Foreskin melanocyte (primary cell): ENCODE measurements at places on chromosomes 6 and 20.

DNA sequence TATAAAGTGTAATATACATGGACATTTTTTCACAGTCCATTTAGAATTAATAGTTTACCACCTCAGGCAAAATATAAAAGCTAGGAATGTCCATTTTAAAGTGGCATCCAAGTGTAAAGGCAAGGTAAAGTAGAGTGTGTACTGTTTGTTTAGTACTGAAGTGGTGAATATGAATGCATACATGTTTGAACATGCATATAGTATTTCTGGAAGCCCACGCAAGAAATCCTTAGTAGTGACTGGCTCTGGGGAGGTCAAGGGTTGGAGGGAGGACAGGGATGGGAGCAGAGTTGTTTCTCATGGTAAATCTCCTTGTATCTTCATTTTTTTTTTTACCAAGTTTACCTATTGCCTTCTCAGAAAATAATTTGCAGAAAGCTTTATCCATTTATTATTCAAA, 129.2 kb downstream of the UNC5CL start:
- no peak for DNase-seq

DNA sequence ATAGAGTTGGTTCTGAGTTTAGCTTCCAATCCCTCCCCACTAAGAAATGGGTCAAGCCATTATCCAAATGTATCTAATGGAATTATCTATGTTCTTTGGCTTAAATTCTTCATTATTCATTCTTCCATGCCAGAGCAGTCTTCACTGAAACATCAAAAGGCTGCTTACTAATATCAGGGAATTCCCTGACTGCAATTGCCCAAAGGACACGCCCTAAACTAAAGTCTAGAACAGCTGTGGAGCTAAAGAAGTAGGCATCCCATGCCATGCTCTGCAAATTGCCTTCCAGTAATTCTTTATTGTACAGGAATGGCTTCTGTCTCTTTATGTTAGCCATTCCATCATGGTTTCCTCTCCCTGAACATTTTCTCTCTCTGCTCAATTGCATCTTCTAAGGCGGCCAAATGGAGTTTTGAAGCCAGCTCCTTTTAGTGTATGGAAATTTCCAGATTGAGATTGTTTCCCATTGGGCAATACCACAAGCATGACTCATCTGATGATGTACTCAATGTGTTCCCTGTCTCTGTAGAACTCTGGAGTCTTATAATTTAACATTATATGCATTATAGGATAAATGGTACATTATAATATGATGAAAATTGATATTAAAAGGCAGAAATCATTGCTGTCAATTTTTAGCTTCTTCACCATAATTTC, 28.8 kb upstream of the TSHZ2 start:
- DNase-seq = peak; percentile 59

- no peak for DNase-seq
These were observed 66.9 kb downstream of the FAXC start for GRCh38 chr6:99282479-99283062.

DNA sequence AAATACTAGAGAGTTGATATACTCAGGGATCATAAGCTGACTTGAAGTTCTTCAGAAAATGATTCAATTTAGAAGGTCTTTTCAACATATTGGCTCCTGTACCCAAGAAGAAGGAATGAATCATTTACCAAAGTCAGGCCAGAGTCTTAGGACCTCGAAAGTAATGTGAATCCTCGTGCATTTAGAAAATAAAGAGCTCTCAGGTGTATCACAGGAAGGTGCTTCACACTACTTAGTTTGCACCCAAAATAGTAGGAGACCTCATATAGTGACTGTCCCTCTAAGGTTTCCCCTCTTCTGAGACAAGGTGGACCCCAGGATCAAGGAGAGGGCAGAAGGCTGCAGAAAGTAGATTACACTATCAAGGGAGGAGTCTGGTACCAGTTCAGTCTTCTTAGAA, 71.8 kb downstream of the F13A1 start:
- DNase-seq = no peak

- DNase-seq = no peak
These were observed 52.5 kb downstream of the ERMARD start for GRCh38 chr6:169803816-169804340.

GRCh38 chr6:34246563-34247391, 2.0 kb downstream of the SMIM29 start:
- DNase-seq = no peak

DNA sequence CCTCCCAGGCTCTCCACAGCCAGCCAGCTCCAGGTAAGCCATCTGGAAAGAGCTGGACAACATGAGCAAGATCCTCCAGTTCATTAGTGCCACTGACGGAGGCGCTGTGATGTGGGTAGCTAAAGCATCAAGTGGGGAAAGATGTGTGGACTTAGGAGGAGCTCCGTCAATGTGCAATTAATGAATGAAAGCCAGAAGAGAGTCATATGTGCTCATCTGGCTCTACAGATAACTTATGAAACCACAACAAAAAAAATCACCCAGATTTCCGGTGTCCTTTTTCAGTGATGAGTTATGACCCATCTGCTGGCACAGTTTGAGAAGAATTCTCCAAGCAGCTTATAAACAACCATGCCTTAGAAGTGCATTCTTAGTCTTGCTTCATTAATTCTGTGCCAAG, 311.7 kb upstream of the PLCB4 start:
- no peak for DNase-seq

DNA sequence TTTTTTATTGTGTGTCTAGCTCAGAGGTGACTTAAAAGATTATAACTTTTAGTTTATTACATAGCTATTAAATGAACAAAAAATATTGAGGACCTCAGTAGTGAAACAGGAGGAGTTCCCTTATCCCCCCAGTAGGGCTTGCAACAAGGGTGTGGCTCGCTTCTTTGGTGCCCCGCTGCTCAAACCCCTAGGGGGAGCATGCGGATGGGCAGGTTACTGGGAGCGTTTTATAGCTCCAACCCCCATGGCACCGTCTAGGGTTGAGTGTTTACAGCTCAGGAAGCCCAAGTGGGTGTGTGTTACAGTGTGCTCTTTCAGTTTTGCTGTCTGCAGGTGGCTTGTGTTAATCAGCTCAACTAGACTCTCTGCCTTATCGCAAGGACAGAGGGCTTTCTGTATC, 1513.7 kb downstream of the GRIK2 start:
- no peak for DNase-seq

- DNase-seq = no peak
These were observed 5.5 kb downstream of the HLA-DPB1 start for GRCh38 chr6:33081098-33081824.

- no peak for DNase-seq
These were observed 19.9 kb downstream of the SPTLC3 start for GRCh38 chr20:13028673-13029072.
